Stimulated activated CD8-positive, alpha-beta memory T cell treated with anti-CD3 and anti-CD28 coated beads, Interleukin-15, amount 100 ng/mL, for 48 hours (primary cell): ENCODE measurements at places on chromosomes 12 and 14.

DNA sequence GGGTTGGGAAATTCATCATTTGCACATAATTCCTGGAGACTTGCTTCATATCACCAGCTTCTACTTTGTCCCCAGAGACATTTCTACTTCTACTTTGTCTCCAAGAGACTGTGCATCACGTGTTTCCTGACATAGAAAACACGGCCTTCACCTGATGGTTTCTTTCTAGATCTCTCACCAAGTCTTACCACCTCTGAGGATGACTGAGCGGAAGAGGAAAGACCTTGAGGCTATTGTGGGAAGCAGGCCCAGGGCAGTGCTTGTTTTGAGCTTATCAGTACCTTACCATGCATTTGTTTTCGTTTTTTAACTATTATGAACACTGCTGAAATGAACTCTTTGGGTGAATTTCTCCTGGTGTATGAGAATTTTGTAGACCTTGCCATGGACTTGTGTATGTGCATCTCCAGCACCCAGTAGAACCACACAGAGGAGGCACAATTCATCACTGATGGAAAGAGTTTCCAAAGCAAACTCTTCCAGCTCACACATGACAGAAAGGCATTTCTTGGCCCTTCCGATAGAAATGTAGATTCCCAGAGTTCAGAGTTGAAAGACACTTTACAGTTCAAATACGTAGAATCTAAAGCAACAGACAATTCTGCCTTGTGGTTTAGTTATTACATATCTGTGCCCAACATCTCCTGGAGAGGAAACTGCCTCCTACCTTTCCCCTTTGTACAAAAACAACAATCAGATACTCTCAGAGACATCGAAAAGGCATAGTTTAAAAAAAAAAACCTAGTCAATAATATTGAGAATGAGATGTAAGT, 434.7 kb downstream of the FUT8 start:
- DNase-seq: peak; percentile 48

DNA sequence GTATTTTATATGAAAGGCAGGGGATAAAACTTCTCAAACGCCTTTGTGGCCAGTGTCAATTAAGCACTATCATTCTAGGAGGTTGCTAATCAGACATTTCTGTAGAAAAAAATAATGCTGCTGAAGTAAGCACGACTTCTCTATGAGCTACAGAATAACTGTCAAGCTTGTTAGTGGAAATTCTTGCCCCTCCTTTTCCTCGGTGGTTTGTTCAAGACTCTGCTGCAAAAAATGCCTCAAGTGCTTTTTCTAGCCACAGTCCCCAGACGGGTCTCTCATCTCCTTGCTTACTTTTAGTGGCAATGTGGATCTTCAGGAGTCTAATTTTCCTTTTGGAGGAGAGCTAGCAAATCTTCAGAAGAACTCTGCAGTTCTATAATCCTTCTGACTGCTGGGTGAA, 452.0 kb downstream of the FUT8 start:
- no peak for DNase-seq

GRCh38 chr12:22692964-22693555, 68.1 kb downstream of the ETNK1 start:
- DNase-seq: no peak

GRCh38 chr14:89566644-89567415, 149.8 kb upstream of the FOXN3 start:
- DNase-seq: no peak

- DNase-seq: no peak
Observed at GRCh38 chr14:78162202-78162601, 8.0 kb upstream of the NRXN3 start.

DNA sequence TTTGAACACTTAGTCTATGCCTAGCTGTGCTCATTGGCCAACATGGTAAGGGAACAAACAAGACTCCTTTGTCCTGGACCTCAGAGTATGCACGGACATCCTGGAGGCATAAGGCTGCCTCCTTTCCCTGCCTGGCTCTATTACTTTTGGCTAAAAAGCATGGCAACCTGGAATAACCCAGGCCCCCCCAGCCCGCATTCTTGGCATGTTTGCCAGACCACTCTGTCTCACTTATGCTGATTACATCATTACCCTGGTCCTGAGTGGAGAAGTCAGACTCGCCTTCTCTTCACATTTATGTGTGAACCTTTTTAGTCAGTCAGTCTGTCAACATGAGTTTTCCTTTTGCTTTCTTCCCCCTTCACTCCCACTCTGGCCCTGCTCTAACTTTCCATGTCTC, 58.0 kb upstream of the ELK3 start:
- no peak for DNase-seq

DNA sequence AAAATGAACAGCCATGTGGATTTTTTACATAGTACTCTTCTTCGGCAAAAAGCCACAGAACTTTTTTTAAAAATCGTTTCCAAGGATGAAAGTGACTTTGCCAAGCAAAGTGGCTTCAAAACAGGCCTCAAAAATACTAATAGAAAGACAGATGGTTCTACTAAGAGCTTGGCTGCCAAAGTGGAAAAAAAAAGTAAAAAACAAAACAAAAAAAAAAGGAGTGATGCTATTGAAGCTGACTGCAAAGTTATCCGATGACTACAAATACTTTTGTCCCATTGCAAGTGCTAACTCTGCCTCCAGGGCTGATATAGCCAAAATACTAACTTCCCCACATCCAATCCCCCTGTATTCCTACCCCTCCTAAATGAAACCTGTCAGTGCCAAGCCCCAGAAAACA, 277.6 kb downstream of the SOX5 start:
- no peak for DNase-seq

DNA sequence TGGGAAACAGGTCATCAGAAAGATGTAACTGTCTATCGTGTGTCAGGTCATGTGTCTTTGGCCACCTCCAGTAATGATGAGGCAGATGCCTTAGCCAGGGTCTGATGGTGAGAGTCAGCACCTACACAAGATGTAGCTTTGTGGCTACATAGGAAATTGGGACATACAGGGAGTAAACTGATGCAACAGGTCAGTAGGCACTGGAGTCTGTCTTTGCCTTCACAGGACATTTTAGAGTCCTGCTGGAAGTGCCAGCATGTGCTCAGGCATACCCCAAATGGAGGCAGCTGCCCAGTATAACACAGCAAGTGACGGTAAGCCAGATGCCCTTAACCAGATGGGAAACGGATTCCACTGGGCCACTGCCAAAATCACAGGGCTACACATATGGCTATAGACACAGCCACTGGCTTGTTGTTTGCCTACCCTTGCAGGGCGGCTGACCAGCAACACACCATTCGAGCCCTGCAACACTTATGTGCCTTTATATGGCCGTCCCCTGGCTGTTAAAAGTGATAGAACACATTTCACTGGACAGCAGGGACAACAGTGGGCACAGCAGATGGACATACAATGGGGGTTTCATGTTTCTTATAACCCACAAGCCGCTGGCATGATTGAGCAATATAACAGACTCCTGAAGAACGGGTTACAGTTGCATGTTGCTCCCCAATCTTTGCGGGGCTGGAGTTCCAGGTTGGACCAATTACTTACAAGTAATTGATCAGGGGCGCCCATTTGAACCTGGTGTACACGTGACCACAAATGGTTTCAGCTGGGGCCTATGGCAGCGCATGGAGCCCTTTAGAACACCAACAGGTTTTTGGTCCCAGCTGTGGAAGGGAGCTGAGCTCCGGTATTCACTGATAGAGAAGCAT, 12.9 kb upstream of the RNASE12 start:
- DNase-seq: no peak

DNA sequence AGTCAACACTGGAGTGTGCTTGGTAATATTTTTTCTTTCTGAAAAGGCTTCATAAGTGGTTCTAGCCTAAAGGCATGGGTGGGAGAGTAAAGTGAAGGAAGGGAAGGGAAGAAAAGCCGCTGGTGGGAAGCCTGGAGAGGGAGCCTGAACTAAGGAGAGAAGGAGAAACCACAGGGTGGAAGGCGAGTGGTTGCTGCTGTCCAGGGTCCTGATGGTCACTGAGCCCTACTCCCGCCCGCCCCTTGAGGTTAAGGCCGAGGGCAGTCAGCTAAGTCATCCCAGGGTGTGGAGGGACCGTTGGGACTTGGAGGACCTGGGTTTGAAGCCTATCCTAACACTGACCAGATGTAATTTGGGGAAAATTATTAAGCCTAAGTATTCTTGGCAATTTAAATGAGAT, 189.1 kb downstream of the PIWIL1 start:
- DNase-seq: no peak

DNA sequence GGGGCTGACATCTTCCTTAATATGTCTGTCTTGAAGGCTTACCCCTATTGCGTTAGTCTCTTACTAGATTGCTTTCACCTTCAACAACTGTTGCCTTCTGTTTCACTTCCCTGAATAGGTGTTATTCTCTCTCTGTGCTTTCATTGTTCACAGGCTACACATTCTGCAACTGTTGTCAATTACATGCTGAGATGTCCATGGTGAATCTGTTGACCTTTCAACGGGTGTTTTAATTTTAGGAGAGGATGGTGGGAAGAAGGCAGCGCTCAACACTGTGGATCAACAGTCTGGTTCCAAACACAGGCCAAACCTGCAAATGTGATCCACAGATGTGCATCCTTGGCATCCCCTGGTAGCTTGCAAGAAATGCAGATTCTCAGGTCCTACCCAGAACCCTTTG, 101.9 kb downstream of the DACT1 start:
- no peak for DNase-seq

DNA sequence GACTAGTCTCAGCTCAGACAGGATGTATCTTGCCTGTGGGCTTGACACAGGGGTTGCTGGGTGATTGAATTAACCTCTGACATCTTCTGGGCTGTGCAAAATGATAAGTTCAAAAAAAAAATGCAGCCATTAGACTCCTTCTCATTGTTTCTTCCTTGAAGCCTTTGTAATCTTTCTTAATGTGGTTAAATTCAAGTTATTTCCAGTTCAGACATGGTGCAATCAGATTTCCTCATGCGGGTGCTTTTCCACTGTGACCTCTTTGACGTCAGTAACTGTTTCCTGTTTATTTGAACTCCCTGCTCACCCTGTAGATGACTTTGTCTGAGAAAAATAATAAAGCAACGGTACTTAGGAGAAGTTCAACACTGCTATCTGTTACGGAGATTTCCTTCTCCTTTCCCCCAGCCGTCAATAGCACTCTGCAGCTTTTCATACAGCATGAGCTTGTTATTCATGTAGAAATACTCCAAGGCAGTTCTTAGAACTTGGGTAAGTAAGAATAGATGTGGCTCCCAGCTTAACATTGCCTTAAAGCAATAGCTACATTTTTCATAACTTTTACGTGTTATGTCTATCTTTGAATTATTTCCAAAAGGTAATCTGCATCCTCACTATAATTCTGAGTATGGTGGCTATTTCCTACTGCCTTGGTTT, 155.5 kb downstream of the PRKCH start:
- DNase-seq: peak; percentile 38

DNA sequence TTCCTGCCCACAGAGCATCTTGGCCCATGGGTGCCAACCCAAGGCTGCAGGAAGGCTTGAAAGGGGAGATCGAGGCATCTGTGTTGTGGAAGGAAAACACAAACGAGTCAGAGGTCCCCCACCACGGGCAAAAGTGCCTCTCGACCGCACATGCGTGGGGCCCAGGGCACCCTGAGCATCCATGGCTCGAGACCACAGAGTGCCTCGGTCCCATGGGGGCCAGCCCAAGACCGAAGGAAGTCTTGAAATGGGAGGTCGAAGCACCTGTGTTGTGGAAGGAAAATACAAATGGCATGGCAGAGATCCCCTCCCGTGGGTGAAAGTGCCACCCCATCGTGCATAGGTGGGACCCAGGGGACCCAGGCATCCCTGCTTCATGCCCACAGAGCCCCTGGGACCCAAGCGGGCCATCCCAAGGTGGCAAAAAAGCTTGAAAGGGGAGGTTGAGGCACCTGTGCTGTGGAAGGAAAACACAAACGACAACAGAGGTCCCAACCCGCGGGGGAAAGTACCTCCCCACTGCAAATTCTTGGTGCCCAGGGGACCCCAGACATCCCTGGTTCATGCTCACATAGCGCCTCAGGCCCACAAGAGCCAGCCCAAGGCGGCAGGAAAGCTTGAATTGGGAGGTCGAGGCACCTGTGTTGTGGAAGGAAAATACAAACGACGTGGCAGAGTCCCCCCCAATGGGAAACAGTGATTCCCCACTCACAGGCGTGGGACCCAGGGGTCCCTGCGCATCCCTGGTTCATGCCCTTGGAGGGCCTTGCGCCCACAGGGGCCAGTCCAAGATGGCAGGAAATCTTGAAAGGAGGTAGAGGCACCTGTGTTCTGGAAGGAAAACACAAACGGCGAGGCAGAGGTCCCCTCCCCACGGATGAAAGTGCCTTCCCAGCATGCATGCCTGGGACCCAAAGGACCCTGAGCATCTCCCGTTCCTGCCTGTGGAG, 373.0 kb downstream of the ALG10 start:
- no peak for DNase-seq

DNA sequence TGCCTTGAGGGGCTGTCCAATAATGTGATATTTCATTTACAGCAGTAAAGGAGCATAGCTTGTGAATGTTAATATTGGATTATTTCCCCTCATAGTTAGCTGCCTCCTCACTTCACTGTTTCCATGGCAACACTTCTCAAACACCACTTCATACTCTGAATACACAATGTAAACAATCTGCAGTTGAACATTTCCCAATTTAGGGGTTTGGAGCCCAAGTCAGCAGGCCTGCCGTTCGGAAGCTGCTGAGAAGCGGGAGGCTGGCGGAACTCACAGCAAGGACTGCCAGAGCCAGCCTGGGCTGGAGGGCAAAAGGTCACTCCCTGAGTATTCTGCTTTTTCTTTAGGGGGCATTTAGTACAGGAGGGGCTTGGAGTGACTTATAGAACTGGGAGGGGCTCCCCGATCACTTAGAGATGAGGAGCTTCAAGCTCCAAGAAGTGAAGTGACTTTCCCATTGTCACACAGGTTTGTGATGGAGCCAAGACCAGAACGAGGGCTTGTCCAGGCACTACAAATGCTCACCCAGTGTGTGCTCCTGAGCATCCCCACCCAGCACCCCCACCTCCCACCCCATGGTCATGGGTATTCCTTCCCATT, 12.1 kb upstream of the SLC24A4 start:
- no peak for DNase-seq

DNA sequence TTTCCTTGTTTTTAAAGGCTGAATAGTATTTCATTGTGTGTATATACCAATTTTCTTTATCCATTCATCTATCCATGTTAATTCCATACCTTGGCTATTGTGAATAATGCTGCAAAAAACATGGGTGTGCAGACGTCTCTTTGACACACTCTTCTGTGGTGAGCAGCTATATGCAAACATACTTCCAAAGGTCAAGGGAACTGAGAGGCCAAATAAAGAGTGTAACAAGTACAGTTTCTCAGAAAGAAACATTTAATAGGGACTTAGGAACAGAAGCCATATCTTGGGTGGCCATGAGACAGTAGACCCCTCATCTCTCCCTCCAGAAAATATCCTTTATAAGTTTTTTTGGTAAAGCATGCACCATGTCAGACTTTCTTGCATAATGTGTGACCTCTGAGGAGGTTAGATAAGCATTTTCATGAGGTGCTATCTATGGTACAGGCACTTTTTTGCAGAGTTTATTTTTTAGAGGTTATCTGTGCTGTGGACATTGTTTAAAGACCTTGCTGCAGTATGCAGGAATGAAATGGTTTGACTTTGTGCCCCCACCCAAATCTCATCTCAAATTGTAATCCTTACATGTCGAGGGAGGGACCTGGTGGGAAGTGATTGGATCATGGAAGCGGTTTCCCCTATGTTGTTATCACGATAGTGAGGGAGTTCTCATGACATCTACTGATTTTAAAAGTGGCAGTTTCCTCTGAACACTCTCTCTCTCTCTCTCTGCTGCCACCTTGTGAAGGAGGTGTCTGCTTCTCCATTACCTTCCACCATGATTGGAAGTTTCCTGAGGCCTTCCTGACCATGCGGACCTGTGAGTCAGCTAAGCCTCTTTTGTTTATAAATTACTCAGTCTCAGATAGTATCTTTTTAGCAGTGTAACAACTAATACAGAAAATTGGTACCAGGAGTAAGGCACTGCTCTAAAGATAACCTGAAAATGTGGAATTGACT, 1202.3 kb downstream of the GALC start:
- no peak for DNase-seq
